ENCODE measurements at places on chromosomes 1 and 21. TPM values are rescaled to one million over a fixed set of nuclear protein-coding genes. Genes with fewer than 3 reads are reported as not detected.

DNA sequence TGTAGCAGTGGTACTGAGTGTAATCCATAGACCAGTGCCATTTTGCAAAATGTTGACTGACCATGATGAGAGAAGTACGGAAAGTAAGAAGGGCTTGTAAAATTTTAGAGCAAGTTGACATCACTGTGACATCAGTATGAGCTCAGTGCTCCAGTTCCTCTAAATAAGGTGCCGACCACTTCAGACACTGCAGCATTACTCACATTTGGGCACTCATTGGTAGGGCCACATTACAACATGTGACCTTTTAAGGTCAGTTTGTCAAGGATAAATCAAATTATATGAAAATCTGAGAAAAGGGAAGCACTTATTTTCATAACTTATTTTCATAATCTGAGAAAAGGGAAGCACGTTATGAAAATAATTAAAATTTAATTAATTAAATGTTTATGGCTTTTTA lies 128.0 kb upstream of the ERG start:
- DNase-seq, result no peak

- DNase-seq, result no peak
Measured at GRCh38 chr1:18575620-18576019, 55.0 kb upstream of the PAX7 start.

DNA sequence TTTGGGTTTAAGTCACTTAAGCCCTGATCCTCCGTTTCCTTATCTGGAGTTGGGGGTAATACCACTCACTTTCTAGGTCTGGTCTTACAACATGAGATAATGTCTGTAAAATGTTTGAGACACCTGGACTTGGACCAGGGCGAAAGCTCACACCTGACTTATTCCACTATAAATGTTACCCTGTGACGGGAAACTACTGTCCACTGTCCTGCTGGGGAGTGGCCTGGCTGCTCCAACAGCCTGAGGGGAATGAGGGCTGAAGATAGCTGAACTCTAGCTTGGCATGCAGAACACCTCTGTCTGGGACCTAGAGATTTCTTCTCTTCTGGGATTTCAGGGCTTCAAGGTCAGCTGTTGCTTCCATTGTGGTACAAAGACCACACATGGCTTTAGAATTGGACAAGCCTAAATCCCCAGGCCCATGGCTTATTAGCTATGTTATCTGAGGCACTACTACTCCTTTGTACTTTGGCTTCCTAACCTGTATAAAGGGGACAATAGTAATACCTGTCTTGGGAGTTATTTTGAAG lies 9.5 kb upstream of the A3GALT2 start:
- no peak for DNase-seq

GRCh38 chr1:208534599-208534897 lies 290.4 kb upstream of the PLXNA2 start:
- DNase-seq, result no peak

LCE6A gene
- not detected for total RNA-seq

- no peak for DNase-seq
Measured at GRCh38 chr1:28804071-28804470, 7.9 kb upstream of the OPRD1 start.

KRTAP19-1 gene
- total RNA-seq, result not detected
